Naive thymus-derived CD8-positive, alpha-beta T cell (primary cell): ENCODE measurements at places on chromosomes 5 and 9. TPM values are rescaled to one million over a fixed set of nuclear protein-coding genes. Genes with fewer than 3 reads are reported as not detected.

The AGXT2 gene
- polyA plus RNA-seq, result not detected

- no peak for DNase-seq
Measured at GRCh38 chr9:135224921-135225541, 137.6 kb downstream of the OLFM1 start.

- no peak for DNase-seq
Measured at GRCh38 chr5:164959761-164960160, 1454.3 kb downstream of the MAT2B start.

GRCh38 chr5:145450286-145450885 lies 384.8 kb downstream of the PRELID2 start:
- DNase-seq, result no peak

- no peak for DNase-seq
Measured at GRCh38 chr9:128986671-128987070, 39.2 kb downstream of the NUP188 start.

GRCh38 chr5:6781716-6782115 lies 68.5 kb downstream of the TENT4A start:
- no peak for DNase-seq

DNA sequence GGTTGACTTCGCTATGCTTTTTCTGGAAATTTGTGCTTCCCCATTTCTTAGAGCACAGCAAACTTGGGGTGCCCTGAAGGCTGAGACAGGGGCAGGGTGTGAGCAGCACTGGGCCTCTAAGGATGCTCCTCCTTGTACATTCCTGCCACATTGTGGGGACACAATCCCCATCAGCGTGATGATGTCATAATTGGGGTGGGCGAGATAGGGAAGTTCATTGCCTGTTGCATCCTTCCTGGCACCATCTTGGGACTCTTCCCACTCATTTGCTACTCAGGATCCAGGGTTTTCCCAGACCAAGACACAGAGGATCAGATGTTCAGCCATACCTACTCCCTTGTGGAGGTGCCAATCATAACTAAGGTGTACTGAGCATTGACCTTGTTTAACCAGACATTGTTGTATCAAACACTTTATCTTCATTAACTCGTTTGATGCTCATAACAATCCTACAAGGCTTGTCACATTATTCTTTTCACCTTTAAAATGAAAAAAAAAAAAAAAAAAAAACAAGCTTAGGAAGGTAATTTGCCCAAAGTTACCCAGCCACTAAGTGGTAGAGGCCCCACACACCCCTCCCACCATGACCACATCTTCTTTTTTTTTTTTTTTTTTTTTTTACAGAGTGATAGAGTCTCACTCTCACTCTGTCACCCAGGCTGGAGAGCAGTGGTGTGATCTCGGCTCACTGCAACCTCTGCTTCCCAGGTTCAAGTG lies 87.6 kb downstream of the UGCG start:
- no peak for DNase-seq

The ADAMTS12 gene
- not detected for polyA plus RNA-seq

DNA sequence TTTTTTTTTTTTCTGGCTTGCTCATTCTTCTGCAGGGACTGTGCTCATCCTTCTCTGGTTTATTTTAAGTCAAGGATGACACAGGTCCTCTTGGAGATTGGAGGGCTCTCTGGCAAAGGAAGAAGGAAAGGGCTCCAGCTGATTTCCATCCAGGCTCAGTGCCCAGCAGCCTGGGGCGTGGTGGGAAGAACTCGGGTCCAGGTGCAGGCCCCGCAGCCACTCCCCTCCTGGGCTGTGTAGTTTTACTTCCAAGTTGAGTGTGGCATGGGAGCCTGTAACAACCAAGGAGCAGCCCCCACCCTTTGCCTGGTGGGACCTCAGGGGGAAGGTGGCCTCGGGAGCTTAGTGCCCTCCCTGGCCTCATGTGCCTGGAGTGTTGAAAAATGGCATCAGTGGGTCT lies 58.9 kb downstream of the ANKRD33B start:
- DNase-seq, result no peak

- DNase-seq, result no peak
Measured at GRCh38 chr9:37287317-37287716, 135.2 kb upstream of the GRHPR start.
